ENCODE measurements at places on chromosomes 16 and 17.

- DNase-seq: peak; percentile 30
Observed at GRCh38 chr17:27760069-27760885, 40.1 kb downstream of the NOS2 start.

GRCh38 chr16:29316761-29317183 lies 89.7 kb downstream of the NPIPB11 start:
- DNase-seq: peak; percentile 56

DNA sequence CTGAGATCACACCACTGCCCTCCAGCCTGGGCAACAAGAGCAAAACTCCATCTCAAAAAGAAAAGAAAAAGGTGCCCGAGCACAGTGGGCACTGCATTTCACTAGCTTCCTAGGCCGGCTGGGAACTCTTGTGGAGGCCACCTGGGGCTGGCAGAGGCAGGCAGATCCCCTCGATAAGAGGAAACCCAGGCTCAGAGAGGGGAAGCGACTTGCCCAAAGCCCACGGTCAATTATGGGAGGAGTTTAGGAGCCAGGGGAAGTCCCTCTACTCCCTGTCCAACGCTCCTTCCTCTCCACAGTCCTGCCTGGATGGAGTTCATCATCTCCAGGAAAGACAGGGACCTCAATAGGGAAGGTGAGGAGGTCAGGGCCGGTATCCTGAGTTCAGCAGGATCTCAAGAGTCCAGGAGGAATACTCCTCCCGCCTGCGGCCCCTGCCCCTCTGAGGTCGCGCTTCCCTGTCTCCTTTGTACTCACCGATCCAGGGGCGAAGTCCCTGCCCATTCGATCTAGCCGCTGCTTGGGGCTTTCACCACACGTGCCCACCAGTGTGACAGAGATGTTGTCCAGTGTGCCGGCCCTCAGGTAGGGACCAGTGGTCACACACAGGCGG lies 841 bp downstream of the ALOXE3 start:
- DNase-seq: no peak

- DNase-seq: no peak
Observed at GRCh38 chr17:67666028-67666427, 51.7 kb upstream of the NOL11 start.

DNA sequence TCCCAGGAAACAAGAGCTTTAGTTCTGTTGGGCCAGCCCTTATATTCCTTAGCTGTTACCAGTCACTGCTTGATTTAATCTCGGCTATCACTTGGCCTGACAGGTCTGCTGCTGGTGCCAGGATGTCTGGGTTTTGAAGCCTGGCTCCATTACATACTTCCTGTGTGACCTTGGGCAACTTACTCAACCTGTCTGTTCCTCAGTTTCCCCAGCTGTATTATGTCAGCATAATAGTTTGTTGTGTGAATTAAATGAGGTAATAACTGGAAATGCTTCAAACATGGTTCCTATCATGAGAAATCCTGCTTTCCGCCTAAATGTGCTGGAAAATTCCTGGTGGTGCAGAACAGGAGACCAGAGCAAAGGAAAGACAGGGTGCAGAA lies 50.6 kb upstream of the STH start:
- DNase-seq: no peak
